SK-N-SH (cell line): ENCODE measurements at places on chromosomes 2 and 18. TPM values are rescaled to one million over a fixed set of nuclear protein-coding genes. Genes with fewer than 3 reads are reported as not detected.

GRCh38 chr2:16777123-16777870, 111.7 kb upstream of the CYRIA start:
- no peak overlapping the region for H3K4me3 ChIP-seq
- no peaks in the 10 kb centered on the region for H3K4me1 ChIP-seq
- H3K27ac ChIP-seq: no peak overlapping the region
- DNase-seq: no peak
- H3K36me3 ChIP-seq: no peaks in the 10 kb centered on the region

DNA sequence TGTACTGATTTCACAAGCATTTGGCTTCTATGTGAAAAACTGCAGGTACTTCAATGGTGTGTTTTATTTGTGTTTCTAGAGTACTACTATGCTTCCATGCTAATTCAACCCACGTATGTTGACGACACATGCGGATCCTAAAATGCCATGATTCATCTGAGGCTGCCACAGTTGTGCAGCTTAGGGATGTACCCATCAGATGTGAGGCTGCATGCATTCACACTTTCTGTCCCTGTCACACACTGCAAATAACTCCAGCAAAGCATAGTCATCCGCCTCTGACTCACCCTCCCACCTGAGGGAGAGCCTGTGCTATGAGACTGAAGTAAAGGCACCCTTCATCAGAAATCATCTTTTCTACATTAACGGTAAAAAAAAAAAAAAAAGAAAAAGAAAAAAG, 22.1 kb upstream of the SERTAD2 start:
- no peak overlapping the region for H3K27ac ChIP-seq
- no peaks in the 10 kb centered on the region; the same call in 1 of the 2 replicates for H3K4me1 ChIP-seq
- no peaks in the 10 kb centered on the region for H3K27me3 ChIP-seq

GRCh38 chr18:44841752-44842587, 161.3 kb downstream of the SETBP1 start:
- no peak overlapping the region for H3K4me3 ChIP-seq
- H3K27me3 ChIP-seq: no peaks in the 10 kb centered on the region
- H3K4me1 ChIP-seq: peaks cover 8% of the 10 kb centered on the region; the same call in 1 of the 2 replicates
- H3K27ac ChIP-seq: no peak overlapping the region
- no peaks in the 10 kb centered on the region for H3K36me3 ChIP-seq

GRCh38 chr18:33356735-33357134, 83.8 kb downstream of the CCDC178 start:
- H3K27me3 ChIP-seq: no peaks in the 10 kb centered on the region
- H3K27ac ChIP-seq: no peak overlapping the region
- no peaks in the 10 kb centered on the region for H3K4me1 ChIP-seq
- no peak for DNase-seq

- H3K36me3 ChIP-seq: no peaks in the 10 kb centered on the region
- H3K27ac ChIP-seq: no peak overlapping the region
- no peak for DNase-seq
- no peaks in the 10 kb centered on the region for H3K27me3 ChIP-seq
- H3K4me3 ChIP-seq: no peak overlapping the region
Measured at GRCh38 chr2:60992985-60993392, 24.5 kb upstream of the PEX13 start.

- no peak overlapping the region for H3K27ac ChIP-seq
- H3K4me1 ChIP-seq: no peaks in the 10 kb centered on the region
- no peak for DNase-seq
- no peak overlapping the region for H3K4me3 ChIP-seq
Measured at GRCh38 chr18:78927156-78927555, 52.5 kb upstream of the SALL3 start.

Gene CNGA3
- polyA plus RNA-seq: not detected in 2 replicates

Gene IL36RN
- polyA plus RNA-seq: not detected in 2 replicates

Gene FAP
- 36.9 and 57.8 TPM in 2 replicates for polyA plus RNA-seq

DNA sequence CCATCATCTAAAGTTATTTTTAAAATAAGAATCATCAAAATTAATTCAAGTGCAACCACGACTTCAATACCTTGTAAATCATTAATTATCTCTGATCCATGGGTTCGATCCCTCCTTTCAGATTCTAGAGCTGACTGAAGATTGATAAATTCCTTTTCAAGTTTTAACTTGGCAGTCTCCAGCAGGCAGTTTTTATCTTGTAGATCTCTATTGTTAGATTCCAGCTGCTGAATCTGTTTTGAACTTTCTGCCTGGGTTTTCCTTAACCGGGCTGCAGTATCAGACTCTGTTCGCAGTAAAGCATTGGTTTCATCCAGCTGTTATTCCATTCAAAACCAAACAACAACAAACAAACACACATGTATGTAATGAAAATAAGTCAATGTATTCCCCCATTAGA, 59.5 kb downstream of the SLC66A3 start:
- H3K4me3 ChIP-seq: no peak overlapping the region
- DNase-seq: peak; percentile 13
- no peaks in the 10 kb centered on the region for H3K27me3 ChIP-seq
- no peaks in the 10 kb centered on the region; the same call in 1 of the 2 replicates for H3K4me1 ChIP-seq
- peaks cover 80% of the 10 kb centered on the region for H3K36me3 ChIP-seq

Gene UGT1A5
- not detected in 2 replicates for polyA plus RNA-seq

DNA sequence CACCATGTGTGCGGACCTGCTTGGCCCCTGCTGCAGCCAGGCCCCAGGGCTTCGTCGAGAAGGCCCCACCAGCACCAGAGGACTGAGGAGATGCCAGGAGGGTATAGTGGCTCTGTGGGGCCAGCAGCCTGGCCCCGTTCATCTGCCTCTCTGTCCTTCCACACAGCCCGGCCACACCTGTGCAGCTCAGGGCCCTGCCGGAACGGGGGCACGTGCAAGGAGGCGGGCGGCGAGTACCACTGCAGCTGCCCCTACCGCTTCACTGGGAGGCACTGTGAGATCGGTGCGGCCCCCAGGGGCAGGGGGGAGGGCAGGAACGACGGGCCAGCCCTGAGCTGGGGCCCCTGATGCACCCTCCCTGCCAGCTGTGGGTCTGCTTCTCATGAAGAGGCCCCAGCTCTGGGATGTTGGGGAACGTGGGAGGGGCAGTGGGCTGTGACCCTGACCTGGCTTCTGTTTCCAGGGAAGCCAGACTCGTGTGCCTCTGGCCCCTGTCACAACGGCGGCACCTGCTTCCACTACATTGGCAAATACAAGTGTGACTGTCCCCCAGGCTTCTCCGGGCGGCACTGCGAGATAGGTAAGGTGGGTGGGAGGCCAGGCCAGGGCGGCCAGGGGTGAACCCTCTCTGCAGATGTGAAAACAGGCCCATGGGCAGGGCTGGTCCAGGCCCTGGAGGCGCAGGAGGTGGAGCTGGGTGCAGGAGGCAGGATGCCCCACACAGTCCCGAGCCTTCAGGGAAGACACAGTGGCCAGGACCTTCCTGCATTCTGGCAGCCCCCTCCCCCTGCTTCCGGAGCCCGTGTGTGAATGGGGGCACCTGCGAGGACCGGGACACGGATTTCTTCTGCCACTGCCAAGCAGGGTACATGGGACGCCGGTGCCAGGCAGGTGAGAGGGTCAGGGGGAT, 50.3 kb downstream of the MTERF4 start:
- no peaks in the 10 kb centered on the region for H3K36me3 ChIP-seq
- H3K27ac ChIP-seq: no peak overlapping the region
- no peaks in the 10 kb centered on the region for H3K27me3 ChIP-seq
- no peak overlapping the region for H3K4me3 ChIP-seq
- H3K4me1 ChIP-seq: no peaks in the 10 kb centered on the region; the same call in 1 of the 2 replicates

Gene CPS1
- polyA plus RNA-seq: 9.2 and 13.5 TPM in 2 replicates

Gene C1GALT1C1L
- 2.6 and 3.1 TPM in 2 replicates for polyA plus RNA-seq

Gene NYAP2
- not detected in 2 replicates for polyA plus RNA-seq

DNA sequence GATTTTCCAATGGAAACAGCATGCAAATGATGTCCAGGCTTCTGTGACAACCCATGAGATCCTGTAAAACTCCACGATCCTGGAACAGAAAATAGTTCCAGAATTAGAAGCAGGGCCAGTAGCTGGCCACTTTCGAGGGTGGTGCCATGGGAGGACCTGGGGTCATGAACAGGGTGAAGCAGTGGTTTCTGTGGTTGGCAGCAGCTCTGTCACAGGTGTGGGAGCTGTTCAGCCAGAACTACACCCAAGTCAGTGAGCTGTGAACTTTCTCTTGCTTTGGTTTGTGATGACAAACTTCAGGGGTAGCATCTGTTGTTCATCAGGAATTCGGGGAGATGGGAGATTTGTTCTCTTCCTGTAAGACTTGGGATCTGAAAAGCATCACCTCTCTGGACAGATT, 314.4 kb upstream of the NT5C1B start:
- no peak overlapping the region for H3K4me3 ChIP-seq
- no peak overlapping the region for H3K27ac ChIP-seq

Gene HOXD13
- not detected in 2 replicates for polyA plus RNA-seq
